AG04449 (cell line): ENCODE measurements at places on chromosomes 12 and 14.

GRCh38 chr14:60648249-60648933, 886 bp downstream of the SIX1 start:
- DNase-seq = no peak

GRCh38 chr14:90398841-90399540, 2.2 kb downstream of the CALM1 start:
- DNase-seq = no peak

DNA sequence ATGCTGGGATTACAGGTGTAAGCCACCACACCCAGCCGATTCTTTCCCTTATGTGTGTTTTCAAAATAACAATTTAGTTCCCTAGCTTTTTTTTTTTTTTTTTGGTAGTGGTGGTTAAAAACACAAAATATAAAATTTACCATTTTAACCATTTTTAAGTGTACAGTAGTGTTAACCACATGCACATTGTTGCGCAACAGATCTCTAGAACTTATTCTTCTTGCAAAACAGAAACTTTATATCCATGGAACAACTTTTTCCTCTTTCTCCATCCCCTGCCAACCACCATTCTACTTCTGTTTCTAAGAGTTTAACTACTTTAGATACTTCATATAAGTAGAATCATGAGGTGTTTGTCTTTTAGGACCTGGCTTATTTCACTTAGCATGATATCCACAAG, 1.1 kb upstream of the NDUFA12 start:
- DNase-seq = no peak

GRCh38 chr12:53068811-53069585, 10.2 kb downstream of the SPRYD3 start:
- DNase-seq = no peak

- no peak for DNase-seq
Observed at GRCh38 chr12:74626397-74626796, 88.8 kb downstream of the ATXN7L3B start.

GRCh38 chr14:69985463-69985862, 106.2 kb downstream of the SMOC1 start:
- no peak for DNase-seq

DNA sequence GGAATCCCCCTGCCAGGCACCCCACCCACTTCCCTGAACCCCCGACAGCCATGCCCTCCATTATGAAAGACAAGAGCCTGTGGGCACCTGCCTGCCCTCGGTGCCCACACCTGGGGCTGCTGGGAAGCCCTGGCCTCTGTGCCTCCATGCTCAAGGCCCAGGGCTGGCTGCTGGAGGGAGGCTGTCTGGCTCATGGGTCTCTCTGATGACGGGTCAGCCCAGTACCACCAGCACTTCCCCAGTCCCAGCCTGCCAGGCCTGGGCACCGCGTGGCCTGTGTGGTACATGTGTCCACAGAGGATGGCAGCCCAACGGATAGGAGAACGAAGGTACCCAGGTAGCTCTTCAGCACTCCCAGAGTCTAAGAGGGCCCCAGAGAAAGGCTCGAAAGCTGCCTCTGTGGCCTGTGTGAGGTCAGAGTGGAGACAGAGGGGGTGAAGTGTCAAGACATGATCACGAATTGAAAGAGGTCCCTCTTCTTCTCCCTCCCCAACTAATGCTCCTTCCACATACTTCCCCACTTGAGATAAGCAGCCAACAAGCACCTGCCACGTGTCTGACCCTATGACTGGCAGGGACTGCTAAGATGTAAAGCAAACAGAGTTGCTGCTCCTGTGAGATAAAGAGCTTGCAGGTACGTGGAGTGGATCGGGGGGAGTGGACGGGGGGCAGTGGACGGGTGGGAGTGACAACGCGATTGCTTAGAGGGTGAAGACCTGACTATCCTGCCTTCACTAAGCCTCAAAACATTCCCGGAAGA, 21.2 kb downstream of the FBLN5 start:
- no peak for DNase-seq

DNA sequence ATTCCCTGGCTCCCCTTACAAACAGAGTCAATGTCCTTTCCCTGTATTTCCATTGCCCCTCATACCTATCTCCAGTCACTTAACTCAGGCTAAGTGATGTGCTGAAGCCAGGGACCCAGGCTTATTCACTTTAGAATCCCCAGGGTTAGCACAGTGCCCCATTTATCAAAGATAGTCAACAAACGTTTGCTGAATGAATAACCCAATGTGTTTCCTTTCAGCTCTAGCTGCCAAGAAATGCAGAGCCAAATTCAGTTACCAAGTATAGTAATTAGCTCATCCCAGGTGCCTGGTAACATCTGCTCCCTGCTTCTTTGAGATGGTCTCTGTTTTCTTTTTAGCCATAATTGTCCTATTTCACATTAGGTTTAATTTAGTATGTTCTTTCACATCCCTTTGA, 189.5 kb downstream of the PHLDA1 start:
- DNase-seq = no peak

DNA sequence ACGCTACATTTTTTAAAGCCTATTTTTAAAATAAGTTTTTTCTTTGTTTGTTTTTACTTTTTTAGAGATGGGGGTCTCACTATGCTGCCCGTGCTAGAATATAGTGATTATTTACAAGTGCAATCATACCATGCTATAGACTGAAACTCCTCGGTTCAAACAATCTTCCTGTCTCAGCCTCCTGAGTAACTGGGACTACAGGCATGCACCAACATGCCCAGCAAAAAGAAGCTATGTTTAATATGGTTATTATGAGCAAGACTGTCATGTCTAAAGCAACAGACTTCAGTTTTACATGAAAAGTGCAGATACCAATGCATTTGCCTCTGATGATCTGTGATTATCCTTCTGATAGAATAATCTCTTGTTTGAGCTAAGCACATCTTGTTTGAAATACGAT, 45.6 kb upstream of the SGPP1 start:
- DNase-seq = no peak

DNA sequence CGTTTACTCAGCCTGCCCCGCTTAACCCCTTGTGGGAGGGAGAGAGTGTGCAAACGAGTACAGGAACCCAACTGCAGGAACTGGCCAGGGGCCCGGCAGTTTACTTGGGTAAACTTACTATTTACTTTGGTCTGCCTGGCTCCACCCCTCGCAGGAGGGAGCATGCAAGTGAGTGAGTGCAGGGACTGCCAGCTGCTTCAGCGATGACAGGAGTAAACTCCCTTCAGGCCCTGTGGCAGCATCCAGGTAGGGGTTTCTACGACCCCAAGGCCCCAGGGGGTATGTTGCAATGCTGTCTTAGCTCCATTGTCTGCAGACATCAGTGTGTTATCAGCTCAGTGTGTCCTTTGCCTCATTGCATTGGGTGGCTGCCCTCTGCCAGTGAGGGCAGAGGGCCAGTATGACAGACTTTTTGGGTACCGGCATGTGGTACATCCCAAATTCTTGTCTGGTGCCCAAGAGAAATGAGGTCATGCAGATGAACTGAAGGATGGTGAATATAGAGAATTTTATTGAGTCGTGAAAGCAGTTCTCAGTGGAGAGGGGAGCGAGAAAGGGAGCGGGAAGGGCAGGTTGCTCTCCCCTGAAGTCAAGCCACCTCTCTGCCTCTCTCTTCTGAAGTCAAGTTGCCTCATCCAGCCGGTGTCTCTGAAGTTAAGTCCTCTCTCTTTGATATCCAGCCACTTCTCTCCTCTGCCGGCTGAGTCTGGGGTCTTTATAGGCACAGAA, 181.8 kb downstream of the FUT8 start:
- DNase-seq = no peak

DNA sequence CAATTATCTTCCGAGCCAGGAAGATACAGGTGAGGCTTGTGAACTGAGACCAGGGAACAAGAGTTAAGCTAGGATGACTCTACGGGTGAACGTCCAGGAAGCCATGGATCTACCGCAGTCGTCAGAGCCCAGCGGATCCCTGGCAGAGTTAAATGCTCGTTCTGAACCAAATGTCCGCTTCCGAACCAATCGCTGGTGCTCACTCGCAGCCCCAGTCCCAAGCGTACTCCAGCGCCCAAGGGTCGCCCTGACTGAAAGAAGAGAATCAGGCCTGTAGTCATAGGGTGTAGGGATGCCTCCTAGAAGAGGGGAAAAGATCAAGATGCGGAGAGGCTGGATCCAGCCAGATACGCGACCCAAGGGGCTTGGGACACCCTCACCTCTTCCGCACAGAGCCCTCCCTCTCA, 283 bp downstream of the VIPAS39 start:
- no peak for DNase-seq

DNA sequence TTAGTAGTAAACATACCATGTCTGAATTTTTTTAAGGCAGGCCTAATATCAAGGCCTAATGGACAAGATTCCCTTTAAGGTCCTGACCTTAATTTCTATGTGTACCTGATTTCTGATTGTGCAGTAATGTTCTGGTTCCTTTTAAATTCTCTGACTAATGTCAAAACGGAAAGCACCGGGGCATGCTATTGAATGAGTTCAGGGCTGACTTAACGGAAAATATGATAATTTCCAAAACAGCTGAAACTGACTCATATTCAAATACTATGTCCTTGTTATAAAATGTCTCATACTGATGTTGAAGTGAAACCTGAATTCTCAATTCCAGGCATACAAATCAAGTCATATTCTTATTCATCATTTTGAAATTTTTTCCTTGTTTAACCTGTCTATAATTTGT, 6.7 kb downstream of the TAS2R43 start:
- DNase-seq = no peak

- DNase-seq = no peak
Observed at GRCh38 chr12:120194226-120194533, 335 bp downstream of the GCN1 start.

DNA sequence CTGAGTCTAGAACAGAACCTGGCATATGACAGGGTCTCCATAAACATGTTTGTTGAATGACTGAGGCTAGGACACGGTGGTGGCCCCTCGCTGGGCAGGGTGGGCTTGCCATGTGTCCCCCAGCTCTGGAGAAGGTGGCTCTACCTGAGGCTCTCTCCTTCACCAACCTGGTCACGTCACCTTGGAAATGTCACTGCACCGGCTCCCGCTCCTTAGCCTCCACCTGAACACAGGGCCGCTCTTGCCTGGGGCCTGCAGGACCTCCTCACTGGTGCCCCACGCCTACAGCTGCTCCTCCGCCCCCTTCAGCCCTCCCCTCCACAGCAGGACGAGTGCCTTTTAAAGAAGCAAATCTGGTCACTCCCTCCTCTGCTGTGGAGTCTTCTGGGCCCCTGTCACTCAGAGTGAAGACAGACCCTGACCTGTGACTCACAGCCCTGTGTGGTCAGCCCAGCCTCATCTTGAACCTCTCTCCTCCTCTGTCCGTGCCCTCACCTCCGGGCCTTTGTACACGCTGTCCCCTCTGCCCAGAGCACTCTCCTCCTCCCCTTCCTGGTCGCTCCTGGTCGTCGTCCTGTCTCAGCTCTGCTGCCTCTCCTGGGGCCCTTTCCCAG, 81.0 kb downstream of the ADGRD1 start:
- no peak for DNase-seq

GRCh38 chr14:91554535-91555332, 44.6 kb upstream of the PPP4R3A start:
- no peak for DNase-seq

DNA sequence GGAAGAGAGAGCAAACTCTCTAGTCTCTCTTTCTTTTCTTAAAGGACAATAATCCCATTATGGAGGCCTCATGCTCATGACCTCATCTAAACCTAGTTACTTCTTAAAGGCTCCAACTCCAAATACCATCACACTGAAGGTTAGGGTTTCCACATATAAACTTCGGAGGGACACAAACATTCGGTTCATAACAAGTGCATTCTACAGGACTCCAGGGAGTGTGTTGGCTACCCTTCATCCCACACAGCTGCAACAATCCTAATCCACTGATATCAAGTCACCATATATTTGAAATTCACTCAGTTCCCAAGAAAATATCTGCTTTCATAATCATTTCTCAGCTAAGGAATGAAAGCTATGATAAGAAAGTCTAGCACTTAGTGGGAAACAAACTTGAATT, 265.9 kb upstream of the PLEKHG7 start:
- no peak for DNase-seq

GRCh38 chr12:130164936-130165335, 2.7 kb downstream of the FZD10 start:
- no peak for DNase-seq

DNA sequence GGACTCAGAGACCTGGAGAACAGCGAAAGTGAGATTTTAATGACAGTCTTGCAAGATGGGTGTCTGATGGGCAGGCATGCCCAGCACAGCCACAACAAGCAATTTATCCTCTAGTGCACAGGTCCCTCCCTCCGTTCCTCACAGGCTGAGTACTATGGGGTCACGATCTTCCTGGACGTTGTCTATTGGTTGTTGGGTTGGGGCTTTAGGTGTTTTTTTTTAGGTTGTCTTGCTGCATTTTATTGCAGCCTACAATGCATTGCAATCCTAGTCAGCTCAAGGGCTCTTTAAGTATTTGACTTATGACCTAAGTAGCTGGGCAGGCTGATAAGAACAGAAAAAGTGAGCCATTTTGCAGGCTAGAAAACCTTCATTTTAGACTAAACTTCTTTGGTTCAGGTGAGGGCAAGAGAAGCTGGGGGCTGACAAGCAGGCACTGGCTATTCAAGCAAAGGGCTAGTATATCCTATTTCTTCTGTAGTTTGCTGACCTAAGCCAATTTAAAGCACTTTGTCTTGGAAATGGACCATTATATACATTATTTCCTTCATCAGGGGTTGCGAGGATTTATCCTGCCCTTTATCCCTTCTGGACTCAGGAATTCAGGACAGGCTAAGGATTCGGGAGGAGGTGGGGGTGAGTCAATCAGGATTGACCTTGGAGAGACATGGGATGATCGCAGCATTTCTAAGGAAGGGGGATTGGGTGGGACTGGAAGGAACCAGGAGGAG, 6.0 kb downstream of the KRT7 start:
- DNase-seq = no peak

- DNase-seq = no peak
Observed at GRCh38 chr12:578748-579419, 84.4 kb downstream of the NINJ2 start.

GRCh38 chr12:108948367-108948766, 68.5 kb downstream of the DAO start:
- DNase-seq = no peak

DNA sequence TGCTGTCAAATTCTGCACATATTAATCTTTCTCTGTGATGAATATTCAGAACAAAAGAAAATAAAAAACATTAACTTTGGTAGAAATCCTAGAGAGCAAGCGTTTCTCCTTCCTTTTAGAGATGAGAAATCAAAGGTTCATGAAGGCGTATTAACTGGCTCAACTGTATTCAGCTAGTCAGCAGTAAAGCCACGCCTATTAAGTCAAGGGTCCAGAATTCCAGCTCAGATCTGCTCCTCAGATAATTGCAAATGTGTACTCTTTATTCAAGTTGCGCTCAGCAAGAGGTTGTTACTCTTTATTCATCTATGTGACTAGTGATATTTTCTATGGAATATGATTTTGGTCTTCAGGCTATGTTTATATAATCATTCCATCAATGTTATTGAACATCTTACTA, 13.1 kb upstream of the POC1B start:
- DNase-seq = no peak

DNA sequence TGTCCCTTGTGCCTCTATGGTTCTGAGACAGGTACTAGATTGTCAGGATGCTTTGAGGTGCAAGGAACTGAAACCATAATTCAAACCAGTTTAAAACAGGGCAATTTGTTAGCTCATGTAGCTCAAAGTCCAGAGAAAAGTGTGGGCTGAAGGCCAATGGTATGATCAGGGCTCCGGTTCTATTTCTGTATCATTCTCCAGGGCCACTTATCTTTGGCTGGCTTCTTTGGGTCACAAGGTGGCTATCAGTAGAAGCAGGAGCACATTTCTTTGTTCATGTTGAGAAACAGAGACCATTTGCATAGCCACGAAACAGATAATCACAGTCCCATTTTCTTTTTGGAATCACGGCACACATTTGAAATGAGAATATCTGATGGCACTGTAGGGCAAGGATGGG, 294.9 kb downstream of the ETNK1 start:
- no peak for DNase-seq
